HS-5 (cell line): ENCODE measurements at places on chromosomes 12 and 14.

- no peak for DNase-seq
These were observed 9.1 kb downstream of the FAM181A start for GRCh38 chr14:93936245-93936644.

- no peak for DNase-seq
These were observed 3.0 kb downstream of the SETD1B start for GRCh38 chr12:121806546-121807423.

DNA sequence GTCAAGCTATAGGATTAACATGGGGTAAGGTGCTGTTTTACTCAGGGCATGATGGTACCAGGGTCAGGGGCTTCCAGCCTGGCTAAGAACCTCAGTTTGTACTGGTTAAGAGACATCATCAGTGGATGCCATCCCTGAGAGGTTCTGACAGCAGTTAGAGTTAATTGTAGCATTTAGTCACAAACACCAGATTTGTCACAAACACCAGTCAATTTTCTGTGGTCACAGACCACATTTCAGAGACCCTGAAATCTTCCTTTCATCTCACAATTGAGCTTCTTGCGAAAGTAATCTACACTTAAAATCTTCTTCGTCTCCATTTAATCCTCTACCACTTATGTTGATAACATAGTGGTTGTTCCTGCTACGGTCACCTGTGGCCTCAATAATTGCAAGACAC lies 143.0 kb upstream of the EGLN3 start:
- no peak for DNase-seq

- no peak for DNase-seq
These were observed 313.3 kb downstream of the TMEM121 start for GRCh38 chr14:105839425-105840265.

- DNase-seq, result no peak
These were observed 18.6 kb upstream of the TEAD4 start for GRCh38 chr12:2940564-2940963.

DNA sequence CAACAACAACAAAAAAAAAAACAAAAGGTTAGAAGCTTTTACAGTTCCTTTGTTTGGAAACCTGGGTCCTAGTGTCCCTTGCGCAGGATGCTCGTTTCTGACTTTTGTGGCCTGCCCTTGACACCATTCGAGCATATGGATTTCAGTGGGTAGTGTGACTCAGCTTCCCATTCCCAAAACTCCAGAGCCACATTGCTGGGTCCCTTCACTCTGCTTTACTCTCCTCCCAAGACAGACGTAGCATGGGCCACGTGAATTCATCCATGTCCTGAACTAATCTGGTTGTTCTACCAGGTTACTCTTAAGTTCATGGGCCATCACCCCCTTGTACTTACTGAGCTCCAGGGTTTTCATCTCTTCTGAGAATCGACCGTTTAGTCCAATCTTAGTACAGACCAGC lies 68.0 kb upstream of the MAX start:
- no peak for DNase-seq

DNA sequence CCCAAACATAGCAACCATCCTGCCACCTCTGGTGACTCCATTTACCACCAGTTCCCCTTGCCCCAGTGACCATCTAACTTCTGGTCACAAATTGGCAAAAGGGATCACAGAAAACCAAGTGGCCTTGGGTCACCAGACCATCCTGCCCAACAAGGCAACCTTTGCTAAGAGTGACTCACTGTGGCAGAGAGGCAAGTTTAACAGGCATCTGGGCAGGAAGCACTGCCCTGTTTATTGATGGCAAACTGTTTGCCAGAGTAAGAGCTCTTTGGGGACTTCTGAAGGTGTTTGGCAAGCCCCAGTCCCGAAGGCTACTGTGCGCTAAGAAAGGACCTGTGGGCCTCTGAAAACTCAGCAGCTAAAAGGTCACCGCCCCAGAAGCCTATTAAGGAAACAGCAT lies 28.2 kb upstream of the TMEM233 start:
- DNase-seq, result no peak

DNA sequence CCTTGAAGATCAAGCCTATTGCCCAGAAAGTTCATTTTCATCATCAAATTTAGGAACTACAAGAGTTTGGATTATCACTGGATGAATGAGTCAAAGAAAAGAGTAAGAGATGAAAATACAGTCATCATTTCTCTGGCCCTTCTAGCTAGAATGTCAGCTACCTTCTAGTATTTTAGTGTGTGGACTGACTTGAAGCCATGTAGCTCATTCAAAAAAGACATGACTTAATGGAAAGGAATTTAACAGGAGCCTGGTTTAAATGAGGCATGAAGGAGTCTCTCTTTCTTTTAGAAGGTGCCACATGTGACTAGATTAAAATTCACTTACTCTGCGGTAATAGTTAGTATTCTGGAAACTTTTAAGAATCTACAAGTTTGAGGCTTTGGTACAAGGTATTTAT lies 7.1 kb downstream of the PTHLH start:
- DNase-seq, result no peak

DNA sequence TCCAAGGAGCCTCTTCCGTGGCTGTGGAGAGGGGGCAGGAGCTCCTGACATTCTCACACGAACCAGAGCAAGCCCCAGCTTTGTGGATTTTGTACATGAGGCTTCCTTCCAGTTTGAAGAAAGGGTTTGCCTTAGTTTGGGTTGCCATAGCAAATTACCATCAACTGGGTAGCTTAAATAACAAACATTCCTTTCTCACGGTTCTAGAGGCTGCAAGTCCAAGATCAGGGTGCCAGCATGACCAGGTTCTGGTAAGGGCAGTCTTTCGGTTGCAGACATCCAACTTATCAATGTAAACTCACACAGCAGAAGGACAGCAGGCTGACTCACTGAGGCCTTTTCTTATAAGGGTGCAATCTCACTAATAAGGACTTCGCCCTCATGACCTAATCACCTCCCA lies 25.9 kb upstream of the STAB2 start:
- DNase-seq, result no peak

DNA sequence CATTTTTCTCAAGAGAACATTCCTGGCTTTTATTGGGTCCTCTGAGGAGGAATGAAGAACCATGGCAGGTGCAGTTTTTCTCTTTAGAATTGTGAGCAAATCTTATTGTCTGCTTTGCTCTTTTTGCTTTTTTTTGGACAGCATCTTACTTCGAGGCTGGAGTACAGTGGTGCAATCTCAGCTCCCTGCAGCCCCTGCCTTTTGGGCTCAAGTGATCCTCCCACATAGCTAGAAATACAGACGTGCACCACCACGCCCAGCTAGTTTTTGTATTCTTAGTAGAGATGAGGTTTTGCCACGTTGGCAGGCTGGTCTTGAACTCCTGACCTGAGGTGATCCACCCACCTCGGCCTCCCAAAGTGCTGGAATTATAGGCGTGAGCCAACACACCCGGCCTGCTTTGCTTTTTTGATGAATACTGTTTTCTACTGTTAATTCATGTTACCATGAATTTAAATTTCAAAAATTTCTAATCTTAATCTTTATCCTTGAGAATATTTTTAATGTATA lies 71.5 kb downstream of the POLR3B start:
- no peak for DNase-seq

DNA sequence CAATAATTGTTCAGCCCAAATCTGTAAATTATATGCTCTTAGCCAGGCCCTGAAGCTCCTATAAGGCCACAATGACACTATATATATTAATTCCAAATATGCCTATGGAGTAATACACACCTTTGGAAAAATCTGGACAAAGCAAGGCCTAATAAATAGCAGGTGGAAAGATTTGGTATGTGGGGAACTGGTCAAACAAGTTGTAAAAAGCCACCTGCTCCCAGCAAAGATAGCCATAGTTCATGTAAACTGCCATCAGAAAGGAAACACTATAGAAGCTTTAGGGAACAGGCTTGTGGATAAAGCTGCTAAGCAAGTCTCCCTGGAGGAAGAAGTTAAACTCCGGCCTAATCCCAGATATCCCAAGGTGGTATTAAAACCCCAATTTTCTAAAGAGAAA lies 29.7 kb downstream of the PRMT8 start:
- DNase-seq, result no peak

GRCh38 chr12:47742253-47742825 lies 16.3 kb downstream of the RAPGEF3 start:
- DNase-seq, result no peak

DNA sequence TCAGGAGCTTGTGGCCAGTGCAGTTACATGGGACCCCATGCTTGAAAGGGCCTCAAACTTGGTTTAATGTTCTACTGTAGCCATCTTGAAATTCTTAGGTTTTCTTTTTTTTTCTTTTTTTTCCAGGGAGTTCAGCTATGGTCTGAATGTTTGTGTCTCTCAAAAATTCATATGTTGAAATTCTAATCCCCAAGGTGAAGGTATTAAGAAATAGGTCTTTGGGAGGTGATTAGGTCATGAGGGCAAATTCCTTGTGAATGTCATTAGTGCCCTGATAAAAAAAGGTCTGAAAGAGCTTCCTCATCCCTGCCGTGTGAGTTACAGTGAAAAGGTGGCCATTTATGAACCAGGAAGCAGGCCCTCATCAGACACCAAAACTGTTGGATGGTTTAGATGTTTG lies 324.1 kb downstream of the C12orf75 start:
- no peak for DNase-seq

DNA sequence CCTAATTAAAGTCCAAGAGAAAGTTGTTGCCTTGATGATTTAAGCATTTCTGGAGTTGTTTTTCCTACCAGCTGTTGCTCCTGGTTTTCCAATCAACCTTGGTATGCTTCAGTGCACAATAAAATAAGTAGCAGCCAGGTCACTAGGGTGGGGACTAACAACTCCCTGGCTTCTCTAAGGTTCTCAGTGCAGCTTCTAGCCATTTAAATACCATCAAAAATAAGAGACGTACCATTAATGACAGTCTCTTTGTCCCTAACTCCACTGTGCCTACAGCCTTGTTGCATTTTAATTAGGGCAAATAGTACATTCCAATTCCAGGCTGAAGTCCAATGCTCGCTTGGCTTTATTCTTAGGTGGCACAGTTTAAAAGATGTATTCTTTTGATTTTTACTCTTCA lies 11.8 kb downstream of the STON2 start:
- no peak for DNase-seq

GRCh38 chr12:96176575-96176974 lies 17.6 kb upstream of the ELK3 start:
- DNase-seq, result no peak

DNA sequence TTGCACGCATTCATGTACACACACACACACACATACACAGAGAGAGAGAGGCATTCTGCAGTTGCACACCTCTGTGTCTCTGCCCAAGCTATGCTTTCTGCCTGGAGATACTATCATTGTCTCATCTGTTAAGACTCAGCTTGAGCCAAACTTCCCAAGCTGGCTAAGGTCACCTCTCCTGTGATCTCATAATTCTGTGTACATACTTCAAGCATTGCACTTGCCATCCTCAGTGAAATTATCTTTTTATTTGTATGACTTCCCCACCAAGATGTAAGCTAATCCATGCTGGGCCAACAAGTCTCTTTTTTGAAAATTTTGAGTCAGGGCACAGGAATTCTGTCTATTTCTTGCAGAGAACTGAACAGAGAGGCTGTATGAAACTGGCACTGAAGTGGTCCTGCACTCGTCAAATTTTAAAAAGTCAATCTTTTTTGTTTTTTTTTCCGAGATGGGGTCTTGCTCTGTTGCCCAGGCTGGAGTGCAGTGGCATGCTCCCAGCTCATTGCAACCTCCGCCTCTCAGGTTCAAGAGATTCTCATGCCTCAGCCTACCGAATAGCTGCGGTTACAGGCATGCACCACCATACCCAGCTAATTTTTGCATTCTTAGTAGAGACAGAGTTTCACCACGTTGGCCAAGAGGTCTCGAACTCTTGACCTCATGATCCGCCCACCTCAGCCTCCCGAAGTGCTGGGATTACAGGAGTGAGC lies 44.3 kb downstream of the TMTC1 start:
- DNase-seq, result peak; percentile 49

- DNase-seq, result no peak
These were observed 318.2 kb downstream of the BCL11B start for GRCh38 chr14:98953551-98954348.

DNA sequence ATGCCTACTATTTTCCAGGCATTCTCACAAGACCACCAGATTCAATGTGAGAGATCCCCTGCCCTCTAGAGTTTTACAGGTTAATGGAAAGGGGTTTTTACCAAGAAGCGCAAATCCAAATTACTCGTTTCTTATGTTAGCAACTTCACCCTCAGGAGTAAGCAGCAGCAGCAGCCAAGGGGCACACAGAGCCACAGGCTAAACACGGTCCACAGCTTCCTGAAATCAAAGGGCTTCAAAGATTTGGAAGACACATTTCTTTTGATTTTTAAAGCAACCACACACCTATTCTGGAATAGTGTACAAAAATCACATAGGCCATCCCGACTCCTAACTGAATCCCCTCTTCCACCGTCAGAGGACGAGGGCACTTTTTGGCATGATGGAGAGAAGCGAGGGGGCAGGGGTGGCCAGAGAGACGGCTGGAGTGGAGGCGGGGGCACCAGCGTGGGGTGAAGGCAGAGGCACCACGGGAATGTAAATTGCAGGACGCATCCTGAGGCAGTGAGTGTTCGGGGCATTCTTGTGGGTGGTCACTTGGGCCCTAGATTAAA lies 107.0 kb downstream of the ARF6 start:
- no peak for DNase-seq

GRCh38 chr12:50636505-50636904 lies 127.4 kb upstream of the ATF1 start:
- DNase-seq, result no peak

DNA sequence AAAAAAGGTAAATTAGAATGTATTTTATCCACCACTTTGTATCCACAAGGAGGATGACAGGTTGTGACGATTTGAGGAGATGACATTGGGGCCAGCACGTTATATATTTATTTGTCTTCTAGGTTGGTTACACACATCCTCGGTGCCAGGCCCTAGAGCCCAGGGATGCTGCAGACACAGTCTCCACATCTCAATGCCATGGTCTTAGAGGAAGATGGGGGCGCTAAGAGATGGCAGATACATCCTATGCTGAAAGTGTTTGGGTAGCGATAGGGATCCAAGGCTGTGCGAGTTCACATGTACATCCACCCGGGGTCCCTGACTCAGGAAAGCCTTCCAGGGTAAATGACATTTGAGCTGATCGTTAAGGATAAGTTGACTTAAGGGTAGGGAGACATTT lies 193.1 kb upstream of the GSC start:
- DNase-seq, result no peak
